ENCODE measurements at places on chromosomes 2 and 18.

- DNase-seq, result peak; percentile 27
Measured at GRCh38 chr2:107525406-107525805, 301.3 kb upstream of the RGPD4 start.

- no peak for DNase-seq
Measured at GRCh38 chr2:43934567-43934966, 61.2 kb downstream of the LRPPRC start.

- DNase-seq, result no peak
Measured at GRCh38 chr2:191637182-191638078, 40.5 kb upstream of the NABP1 start.

DNA sequence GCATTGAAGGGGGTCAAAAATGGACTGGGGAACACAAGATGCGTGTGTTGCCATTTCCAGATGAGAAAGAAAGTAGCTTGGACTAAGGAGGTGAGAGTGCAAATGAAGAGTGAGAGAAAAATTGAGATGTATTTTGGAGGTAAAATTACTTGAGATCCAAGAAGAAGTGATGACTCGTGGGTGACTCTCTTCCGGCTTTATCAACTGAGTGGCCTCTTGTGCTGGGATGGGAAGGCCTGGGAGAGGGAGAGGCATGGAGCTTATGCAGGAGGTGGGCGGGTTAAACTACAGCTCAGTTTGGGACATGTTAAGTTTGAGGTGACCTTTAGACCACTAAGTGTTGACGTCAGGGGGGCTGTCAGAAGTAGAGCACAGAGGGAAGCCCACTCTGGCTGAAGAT, 34.9 kb downstream of the SULT1C2 start:
- no peak for DNase-seq

DNA sequence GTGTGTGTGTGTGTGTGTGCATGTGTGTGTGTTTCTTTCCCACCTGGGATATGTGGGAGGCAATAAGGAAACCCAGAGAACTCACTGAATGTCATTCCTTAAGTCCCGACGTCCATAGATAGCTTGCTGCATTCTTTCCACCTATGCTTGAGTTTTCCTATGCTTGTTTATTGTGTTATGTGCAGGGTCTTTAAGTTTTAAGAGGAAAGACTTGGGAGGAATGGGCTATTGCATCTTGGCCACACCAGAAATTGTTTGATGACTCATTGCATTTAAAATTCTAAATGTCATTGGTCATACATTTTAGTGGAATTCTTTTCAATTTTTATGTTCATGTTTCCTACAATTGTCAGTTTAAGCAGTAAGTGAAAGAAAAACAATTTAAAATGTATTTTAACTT, 33.7 kb downstream of the STARD6 start:
- no peak for DNase-seq

All from fibroblast of skin of left biceps (primary cell).